Pancreas (tissue), 10 donors: ENCODE measurements at places on chromosomes 16 and 17.

GRCh38 chr16:29675811-29676643 is 3.0 kb upstream of the QPRT start:
- no peak for DNase-seq

DNA sequence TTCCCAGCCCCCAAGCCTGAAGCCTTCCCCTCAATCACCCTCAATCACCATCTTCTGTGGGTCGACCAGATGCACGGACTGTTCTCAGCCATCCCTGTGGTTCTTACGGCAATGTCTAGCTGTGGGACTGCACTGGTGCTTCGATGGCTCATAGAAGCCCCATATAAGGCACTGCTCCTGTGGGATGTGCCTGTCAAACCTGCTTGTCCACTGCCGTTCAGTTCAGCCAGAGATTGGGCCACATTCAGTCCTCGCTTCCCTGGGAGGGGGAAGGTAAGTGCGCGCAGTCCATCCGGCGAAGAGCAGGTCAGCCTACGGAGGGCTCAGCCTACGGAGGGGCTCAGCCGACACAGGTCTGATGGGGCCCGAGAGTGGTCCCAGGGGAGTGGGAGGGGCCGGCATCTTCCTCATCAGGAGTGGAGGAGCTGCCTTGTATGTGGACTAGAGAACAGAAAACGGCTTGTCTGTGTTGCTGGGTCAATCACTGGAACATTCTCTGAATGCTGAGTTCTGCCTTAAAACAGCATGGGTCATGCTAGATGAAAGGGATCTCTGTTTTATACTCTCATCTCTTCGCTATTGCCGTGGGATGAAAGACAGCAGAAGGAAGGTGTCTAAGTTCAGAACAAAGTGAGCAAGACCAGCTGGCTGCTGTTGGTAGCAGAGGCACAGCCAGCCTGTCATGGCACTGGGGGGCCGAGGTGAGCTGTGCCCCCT is at the start of gene CARD14:
Gene CARD14 (plus strand): TSS at position 247 of the 717 bp plus-strand sequence. CDS start 11,409 bp downstream, outside the sequence.
- no peak for DNase-seq

DNA sequence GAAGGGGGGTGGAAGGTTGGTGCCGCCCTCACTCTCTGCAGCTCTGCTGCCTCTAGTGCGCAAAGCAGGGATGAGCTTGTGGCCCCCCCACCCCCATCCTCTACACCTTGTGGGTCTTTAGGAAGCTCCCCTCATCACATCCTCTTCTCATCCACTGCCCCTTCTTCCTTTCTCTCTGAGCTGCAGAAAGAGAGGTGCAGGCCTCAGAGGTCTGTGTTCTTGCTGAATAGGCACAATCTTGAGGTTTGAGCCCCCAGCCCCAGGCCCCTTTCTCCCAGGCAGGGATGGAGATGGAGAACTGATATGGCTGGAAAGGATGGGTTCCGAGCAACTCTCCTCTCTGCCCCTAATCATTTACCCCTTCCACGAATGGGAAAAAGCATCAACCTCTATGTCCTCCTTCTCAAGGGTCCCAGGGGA is 2.6 kb downstream of the CACNA1G start:
- DNase-seq, result no peak

GRCh38 chr16:68229431-68230175 is 6.3 kb downstream of the ESRP2 start:
- peak; percentile 65 for DNase-seq

DNA sequence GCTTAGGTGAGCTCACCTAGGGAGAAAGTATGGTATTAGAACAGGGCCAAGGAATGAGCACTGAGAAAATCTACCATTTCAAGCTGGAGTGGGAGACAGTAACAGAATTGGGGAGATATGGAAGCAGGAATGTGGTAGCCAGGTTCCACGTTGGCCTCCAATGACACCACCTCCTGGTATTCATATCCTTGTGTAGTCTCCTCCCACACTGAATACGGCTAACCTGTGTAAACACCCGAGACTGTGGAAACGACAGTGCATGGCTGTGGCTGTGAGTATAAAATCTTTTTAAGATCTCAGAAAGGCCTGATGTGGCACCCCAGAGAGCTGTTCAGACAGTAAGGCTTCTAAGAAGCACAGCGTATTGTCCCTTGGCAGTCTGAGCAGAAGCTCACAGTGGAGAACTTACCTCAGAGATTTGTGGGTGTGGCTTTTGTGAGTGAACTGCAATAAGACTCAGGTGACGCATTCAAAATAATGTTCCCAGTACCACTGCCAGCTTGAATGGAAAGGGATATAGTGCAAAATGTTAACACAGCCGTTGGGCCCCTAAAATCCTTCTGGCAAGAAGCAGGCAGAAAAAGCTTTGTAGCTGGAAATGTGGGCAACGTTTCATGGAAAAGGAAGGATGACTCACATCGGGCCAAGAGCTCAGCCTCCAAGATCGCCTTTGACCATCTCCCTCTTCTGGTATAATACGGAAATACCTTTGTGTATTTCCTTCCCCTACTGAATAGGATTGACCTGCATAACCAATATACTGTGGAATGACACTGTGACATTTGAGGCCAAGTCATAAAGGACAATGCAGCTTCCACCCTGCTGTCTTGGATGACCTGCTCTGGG is 14.4 kb downstream of the SDR42E1 start:
- DNase-seq, result no peak

DNA sequence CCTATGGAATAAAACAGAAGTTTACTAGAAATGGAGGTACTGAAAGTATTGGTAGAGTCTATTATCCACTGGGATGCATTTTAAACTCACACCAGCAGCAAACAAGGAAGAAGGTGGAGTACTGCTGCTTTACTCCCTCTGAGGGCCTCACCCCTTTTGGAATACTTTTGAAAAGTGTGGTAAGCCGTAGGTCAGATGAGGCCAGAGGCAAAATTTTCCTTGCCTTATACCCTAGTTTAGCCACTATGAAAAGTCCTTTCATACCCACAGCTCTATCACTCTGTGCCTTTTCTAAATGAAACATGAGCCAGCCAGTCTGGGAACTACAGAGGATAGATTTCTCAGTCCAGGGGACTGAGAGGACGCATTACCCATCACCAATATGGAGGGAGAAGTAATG is 14.0 kb downstream of the GDE1 start:
- DNase-seq, result no peak

DNA sequence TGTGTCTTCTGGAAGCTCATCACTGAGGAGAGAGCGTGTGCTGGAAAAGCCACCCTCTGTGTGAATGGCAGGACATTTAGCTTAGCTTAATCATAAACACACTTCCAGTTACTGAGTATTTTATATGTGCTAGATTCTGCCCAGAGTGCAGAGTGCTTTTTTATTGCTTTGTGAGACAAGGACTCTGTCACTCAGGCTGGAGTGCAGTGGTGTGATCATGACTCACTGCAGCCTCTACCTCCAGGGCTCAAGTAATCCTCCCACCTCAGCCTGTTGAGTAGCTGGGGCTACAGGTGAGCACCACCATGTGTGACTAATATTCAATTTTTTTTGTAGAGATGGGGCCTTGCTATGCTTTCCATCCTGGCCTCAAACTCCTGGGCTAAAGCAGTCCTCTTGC is 61.4 kb upstream of the IRX3 start:
- DNase-seq, result no peak

DNA sequence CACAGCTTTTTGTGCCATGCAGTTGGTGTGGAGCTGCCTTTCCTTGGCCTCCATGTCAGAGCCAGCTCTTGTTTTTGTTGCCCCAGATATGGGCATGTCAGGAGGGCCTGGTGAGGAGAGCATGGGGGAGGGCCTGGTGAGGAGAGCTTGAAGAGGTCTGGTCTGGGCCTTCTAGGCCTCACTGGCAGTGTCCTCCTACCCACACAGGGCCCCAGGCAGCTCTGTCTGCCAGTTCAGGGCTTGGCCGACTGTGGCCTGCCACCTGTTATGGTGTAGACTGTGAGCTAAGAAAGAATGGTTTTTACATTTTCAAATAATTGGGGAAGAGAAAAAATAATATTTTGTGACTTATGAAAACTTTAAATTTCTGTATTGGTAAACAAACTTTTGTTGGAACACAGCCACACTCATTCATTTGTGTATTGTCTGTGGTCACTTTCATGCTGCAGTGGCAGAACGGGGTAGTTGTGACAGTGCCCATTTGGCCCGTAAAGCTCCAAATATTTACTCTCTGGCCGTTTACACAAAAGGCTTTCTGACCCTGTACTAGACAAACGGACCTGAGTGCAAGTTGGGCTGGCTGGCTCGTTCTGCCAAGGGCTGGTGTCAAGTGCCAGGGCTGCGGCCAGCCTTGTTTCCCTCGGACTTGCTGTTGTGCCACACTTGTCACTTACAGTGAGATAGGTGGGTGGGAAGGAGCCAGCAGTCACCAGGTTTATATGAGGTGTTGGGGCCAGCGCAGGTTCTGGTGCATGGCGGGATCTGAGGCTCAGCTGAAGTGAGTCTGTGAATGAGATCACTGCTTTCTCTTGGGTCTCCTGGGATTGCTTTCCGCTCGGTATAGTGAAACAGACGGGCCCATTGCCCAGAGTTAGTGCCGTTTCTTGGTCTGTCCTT is 18.2 kb downstream of the PGS1 start:
- DNase-seq, result peak; percentile 79

- peak; percentile 71 for DNase-seq
Measured at GRCh38 chr17:58337600-58338453, 9.2 kb upstream of the TSPOAP1 start.

- no peak for DNase-seq
Measured at GRCh38 chr16:80664226-80664625, 123.4 kb downstream of the DYNLRB2 start.

GRCh38 chr16:14148016-14148415 is 76.9 kb downstream of the MRTFB start:
- no peak for DNase-seq

DNA sequence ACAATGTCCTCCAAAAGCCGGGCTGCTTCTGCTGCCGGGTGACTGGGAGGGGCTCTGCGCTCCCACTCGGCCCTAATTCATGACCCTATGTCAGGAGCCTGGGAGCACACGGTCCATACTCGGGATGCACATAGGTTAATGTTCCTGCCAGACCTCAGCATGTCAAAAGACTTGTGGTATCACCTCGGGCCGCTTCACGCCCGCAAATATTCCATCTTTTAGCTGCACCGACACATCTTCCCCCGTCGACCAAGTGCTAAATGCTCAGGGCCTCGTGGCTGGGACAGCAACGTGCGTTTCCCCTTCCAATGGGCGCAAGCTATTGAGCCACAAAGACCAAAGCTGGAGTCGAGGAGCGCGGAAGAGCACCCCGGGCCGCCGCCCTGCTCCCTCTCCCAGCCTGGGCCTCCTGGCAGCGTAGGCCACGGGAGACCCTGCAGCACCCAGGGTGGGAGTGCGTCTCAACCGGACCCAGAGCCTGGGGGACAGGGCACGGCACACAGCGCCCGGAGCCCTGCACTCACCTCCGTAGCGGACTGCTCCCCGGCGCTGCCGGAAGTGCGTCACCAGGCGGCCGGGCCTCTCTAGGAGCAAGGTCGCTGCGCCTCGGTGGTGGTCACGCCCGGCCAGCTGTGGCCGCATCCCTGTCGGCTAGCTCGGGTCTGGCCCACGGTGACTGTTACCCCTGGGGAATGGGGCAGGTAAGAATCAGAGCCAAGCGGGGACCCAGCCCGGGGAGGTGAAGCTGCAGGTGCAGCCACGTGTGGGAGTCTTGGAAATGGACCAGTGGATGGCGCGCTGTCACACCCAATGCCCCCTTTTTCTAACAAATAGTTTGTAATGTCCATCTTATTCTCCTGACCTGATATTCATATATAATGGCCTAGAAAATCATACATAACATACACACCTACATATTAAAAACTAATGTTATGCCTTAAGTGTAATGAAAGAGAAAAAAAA is at the start of gene ZNF23:
Gene ZNF23 (minus strand): TSS at position 562 of the 963 bp plus-strand sequence. CDS start 5,451 bp downstream, outside the sequence.
- DNase-seq, result peak; percentile 73

GRCh38 chr16:22948058-22948602 is 134.2 kb downstream of the HS3ST2 start:
- DNase-seq, result peak; percentile 25

DNA sequence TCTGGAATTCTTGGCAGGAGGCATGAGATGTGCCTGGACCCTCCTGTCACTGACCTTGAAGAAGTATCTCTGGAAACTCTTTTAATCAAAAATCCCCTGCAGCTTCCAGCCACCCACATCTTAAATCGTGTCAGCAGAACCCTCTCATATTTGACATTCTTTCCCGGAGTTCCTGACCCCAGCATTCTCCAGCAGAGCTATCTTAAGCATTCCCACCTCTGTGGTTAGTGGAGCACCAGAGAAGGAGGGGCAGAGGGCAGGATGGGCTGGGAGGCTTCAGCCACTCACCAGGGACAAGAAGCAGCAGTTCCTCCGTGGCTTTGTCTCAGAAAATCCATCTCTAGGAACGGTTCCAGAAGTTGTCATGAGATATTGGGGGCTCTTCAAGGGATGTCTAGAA is 149.9 kb downstream of the RGS9 start:
- DNase-seq, result no peak

DNA sequence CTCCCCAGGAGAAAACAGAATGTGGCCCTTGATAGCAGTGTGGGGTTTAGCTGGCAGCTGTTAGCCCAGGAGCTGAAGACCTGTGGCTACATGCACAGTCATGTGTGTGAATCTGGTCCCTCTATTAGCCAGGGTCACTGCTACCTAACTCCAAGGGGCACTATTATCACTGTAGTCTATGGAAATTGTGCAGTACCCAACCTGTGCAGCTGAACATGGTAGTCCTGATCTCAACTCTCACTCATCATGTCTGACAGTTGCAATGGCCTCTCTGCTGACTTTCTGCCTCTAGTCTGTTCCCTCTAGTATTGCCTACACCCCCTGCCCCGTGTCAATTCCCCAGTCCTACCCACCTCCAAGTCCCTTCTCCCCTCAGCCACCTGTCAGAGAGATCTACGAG is 67.4 kb downstream of the RAB11FIP4 start:
- DNase-seq, result no peak

- no peak for DNase-seq
Measured at GRCh38 chr16:81602256-81602776, 157.7 kb downstream of the CMIP start.

GRCh38 chr17:51481370-51481769 is 221.0 kb downstream of the UTP18 start:
- no peak for DNase-seq

DNA sequence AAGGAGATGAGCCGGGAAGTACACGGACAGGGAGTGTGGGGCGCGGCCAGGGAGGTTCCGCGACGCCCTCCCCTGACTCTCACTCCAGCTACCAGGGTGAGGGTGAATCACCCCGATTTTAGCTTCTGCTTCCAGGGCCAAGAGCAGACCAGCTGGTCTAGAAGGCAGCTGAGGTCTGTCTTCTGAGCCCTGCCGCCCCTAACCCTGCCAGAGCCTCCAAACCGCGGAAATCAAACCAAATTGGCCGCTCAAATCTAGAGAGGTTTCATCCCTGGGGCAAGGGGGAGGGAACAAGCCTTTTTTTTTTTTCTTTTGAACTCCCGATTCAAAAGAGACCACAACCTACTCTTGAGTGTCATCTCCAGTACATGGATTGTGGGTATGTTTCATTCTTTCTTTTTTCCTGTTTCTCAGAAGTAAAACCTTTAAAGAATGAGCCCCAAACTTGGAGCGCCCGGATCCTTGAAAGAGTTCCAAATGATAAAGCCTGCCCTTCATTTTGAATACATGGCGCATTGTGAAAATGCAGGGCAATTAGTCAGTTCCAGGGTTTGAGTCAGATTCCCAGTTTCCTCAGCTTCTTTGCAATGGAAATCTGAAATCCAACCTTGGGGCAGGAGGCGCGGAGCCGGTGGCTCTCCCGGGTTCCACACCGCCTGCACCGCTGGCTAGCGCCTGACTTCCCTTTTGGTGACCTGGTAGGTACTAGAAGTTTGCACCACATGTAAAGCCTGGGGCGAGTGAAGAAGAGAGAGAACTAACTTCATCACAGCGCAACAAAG is 16.5 kb upstream of the ZFHX3 start:
- no peak for DNase-seq
